ENCODE measurements at places on chromosomes 1 and 21. TPM values are rescaled to one million over a fixed set of nuclear protein-coding genes. Genes with fewer than 3 reads are reported as not detected.
A peak's percentile ranks its signal among the peaks of the same experiment; 100 is the strongest.

The IL12RB2 gene
- 123 TPM for total RNA-seq

DNA sequence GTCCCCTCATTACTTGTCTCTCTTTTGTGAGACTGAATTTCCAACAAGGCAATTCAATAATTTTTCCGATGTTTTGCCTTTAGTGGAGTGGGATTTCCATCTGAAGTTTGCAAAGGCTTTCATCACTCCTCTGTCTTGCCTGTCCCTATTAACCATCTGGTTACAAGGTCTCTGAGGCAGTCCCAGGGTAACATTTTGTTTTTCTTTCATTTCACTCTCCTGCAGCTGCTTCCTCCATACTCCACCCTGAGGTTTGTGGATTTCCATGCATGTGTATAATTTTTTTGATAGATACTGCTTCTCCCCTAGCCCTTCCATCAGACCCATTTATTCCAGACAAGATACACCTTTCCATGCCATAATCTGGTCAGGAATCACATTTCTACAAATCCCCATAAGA, 366.8 kb downstream of the PTBP2 start:
- DNase-seq, result no peak

DNA sequence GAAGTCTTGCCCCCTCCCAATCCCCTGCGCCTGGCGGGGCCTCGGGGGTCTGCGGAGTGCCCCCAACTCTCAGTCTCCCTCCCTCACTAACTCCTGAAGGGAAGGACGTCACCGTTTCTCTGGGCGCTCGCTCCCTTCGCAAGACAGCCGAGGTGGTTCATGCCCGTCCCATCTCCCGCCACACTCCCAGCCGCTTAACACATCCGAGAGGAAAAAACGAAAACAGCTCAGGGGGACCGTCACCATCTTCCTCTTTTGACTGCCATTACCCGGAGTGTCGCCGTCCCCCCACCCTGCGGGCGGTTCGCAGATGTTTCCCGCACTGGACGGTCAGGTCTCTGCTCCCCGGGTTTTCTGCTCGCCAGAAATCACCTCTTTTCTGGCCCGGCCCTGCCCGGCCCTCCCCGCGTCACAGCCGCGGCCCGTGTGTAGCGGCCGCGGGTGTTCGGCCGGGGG, 532 bp downstream of the ERO1B start:
- peak; percentile 35 for DNase-seq

GRCh38 chr1:53567450-53567849, 108.3 kb downstream of the DMRTB1 start:
- DNase-seq, result peak; percentile 38

The S100A7 gene
- total RNA-seq, result not detected

- peak; percentile 43 for DNase-seq
Observed at GRCh38 chr21:17818186-17819113, 706 bp downstream of the C21orf91 start.

GRCh38 chr1:35558374-35559316, 1.0 kb downstream of the NCDN start:
- DNase-seq, result no peak

DNA sequence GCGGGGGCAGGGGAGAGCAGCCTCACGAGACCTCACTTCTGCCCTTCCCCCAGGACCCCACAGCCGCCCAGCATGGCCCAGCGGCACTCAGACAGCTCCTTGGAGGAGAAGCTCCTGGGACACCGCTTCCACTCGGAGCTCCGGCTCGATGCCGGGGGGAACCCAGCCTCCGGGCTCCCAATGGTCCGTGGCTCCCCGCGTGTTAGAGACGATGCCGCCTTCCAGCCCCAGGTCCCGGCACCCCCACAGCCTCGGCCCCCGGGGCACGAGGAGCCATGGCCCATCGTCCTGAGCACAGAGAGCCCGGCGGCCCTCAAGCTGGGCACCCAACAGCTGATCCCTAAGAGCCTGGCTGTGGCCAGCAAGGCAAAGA, 8.5 kb downstream of the ARHGEF16 start:
- DNase-seq, result no peak

The TRIM45 gene
- total RNA-seq, result 0.29 TPM

- DNase-seq, result no peak
Observed at GRCh38 chr1:20028726-20029125, 41.3 kb upstream of the PLA2G5 start.

GRCh38 chr1:181126871-181127587, 38.5 kb downstream of the IER5 start:
- DNase-seq, result no peak

DNA sequence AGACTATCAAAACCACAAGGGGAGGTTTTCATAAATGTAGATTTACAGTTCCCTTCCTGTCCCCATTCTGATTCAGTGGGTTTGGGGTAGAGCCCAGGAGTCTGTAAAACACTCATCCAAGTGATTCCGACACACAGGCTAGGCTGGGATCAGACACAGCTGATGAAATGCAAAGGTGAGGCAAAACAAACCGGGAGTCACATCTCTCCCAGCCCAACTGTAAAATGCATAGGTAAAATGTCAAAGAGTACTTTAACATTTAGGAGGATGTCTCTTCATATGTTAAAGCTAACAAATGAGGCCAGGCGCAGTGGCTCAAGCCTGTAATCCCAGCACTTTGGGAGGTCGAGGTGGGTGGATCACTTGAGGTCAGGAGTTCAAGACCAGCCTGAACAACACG, 45.0 kb downstream of the ZNF281 start:
- no peak for DNase-seq

DNA sequence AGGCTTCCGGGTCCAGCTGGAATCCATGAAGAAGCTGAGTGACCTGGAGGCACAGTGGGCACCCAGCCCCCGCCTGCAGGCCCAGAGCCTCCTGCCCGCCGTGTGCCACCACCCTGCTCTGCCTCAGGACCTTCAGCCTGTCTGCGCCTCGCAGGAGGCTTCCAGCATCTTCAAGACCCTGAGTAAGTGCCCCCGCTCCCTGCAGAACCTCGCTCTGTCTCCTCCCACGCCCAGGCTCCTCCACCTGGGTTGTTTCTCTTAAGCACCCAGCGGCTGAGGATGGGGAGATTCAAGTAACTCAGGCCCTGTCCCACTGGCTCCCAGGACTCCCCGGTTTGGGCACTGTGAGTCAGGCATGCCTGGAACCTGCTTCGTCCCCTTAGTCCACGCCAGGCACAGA, 1.5 kb downstream of the GUCA2B start:
- no peak for DNase-seq

The POMGNT1 gene
- total RNA-seq, result 50.7 TPM

Data from activated naive CD4-positive, alpha-beta T cell treated with anti-CD3 and anti-CD28 coated beads, Interleukin-2, amount 50 U/mL, for 72 hours (primary cell).